ENCODE measurements at places on chromosomes 4 and X. TPM values are rescaled to one million over a fixed set of nuclear protein-coding genes. Genes with fewer than 3 reads are reported as not detected.

The RASL11B gene
- total RNA-seq = 20.4 TPM

The ADGRG4 gene
- not detected for total RNA-seq

The RTL3 gene
- total RNA-seq = not detected

The RNF175 gene
- 10.6 TPM for total RNA-seq

The SSX4 gene
- not detected for total RNA-seq

The BMPR1B gene
- total RNA-seq = 1.5 TPM

The SLIT2 gene
- total RNA-seq = 10.4 TPM

The SHROOM3 gene
- total RNA-seq = 11.3 TPM

The C4orf46 gene
- 4.2 TPM for total RNA-seq

The EDNRA gene
- 99.8 TPM for total RNA-seq
